ENCODE measurements at places on chromosomes 7 and 10.

- no peak for DNase-seq
These were observed 60.3 kb upstream of the PLXNA4 start for GRCh38 chr7:132636581-132636980.

DNA sequence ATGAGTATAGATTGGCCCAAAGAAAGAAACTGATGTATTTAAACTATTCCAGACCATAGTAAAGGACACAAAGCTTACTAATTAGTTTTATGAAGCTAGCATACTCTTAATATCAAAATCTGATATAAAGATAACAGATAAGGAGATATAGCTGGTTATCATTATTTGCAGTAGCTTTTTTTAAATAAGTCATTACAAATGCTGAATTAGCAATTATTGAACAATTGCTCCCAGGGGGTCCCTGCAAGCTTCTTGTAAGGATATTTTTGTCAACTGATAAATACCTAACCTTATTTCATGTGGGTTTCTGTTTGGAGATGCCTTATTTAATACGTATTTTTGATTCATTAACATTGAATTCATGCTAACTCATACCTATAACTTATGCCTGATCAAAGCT lies 99.0 kb downstream of the RAB18 start:
- no peak for DNase-seq

GRCh38 chr10:50882540-50882983 lies 2.9 kb downstream of the A1CF start:
- no peak for DNase-seq

GRCh38 chr10:114831186-114831867 lies 9.7 kb downstream of the FHIP2A start:
- no peak for DNase-seq

- DNase-seq: no peak
These were observed 81.8 kb downstream of the SGMS1 start for GRCh38 chr10:50541921-50542320.

DNA sequence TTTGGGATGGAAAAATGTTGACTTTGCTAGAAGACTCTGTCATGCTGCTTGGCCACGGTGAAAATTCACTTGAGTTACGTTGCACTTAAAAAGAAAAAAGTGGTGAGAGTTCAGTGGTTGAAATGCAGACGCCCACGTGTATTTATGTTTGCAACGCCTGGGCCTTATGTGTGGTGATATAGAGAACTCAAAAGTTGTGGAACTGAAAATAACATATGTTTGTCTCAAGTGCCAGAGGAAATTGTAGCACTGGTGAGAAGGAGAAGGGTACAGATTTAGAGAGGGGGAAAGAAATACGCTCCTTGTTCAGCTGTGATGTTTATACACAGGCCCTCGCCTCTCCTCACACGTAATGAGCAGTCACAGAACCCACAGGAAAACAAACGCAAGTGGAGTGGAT lies 73.6 kb downstream of the EMX2 start:
- DNase-seq: no peak

DNA sequence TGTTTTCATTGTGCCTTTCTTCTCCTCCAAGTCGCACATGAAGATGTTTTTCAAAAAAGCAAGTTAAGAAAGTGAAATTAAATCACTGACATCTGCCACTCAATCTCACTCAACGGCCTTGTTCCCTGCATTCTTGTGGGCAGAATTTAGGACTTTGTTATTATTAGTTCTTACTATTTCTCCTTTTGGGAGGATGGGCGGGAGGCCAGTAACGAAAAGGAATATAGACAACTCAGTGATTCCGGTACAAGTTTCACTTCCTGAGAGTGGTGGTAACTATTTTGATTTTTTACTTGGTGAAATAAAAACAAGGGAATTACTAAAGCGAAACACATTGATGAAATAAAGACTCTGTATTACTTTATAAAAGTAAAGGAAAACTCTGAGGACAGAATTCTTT lies 231.9 kb upstream of the HABP2 start:
- DNase-seq: no peak

- no peak for DNase-seq
These were observed 11.1 kb upstream of the PWWP2B start for GRCh38 chr10:132385721-132386418.

GRCh38 chr7:36278069-36278619 lies 111.5 kb upstream of the ANLN start:
- no peak for DNase-seq

GRCh38 chr7:101782896-101783295 lies 34.5 kb upstream of the CUX1 start:
- DNase-seq: no peak

DNA sequence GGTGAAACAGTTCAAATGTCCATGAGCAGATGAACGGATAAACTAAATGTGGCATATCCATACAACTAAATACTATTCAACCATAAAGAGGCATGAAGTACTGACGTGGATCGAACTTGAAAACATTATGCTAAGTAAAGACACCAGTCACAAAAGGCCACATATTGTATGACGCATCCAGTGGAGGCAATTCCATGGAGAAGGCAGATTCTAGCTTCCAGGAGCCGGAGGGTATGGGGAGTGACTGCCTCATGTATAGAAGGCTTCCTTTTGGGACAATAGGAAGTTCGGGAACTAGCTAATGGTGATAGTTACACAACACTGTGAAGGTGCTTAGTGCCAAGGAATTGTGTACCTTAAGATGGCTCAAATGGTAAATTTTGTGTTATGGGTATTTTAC lies 98.4 kb downstream of the VIPR2 start:
- DNase-seq: no peak

DNA sequence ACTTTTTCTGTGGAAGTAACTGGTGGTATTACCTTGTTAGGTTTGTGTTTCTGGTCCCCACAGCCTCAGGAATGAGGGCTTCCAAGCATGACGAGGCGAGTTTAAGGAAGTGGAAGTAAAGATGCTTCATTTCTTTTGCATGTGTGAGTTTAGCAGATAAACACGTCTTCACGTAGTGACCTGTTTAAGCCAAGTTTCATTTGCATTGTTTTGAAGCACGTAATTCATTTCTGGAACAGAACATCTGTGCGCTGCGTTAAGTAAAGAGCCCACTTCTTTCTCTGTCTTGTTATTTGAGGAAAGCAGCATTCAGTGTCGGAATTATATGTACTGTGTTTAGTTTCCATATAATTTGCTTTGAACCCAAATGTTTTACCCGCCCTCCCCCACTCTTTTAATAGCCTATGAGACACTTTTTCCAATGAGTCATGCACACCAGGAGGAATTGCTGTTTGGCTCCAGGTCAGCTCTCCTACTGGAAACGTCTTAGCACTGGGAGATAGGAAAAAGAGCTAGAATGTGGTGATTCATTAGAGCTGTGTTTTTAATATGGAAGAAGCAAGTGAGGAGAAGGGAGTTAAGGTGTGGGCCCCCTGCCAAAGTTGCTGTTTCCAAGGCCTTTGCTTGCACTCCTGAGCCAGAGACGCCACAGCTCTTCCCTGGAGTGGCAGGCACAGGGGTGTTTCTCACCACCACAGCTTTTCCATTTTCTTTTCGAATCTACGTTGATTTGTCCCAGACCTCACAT lies 36.7 kb downstream of the BTBD16 start:
- DNase-seq: no peak

DNA sequence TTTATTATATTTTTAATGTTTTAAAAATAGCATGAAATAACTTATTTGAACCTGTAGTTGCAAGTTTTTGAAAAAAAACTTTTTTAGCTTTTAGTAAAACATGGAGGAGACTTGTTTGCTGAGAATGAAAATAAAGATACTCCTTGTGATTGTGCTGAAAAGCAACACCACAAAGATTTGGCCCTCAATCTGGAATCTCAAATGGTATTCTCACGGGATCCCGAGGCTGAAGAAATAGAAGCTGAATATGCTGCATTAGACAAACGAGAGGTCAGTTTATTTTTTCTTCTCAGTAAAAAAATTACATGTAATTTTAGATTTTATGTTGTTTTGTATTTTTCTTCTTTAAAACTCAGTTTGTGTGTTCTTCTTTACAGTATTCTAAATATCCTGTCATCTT lies 73.5 kb downstream of the ANKIB1 start:
- DNase-seq: no peak

DNA sequence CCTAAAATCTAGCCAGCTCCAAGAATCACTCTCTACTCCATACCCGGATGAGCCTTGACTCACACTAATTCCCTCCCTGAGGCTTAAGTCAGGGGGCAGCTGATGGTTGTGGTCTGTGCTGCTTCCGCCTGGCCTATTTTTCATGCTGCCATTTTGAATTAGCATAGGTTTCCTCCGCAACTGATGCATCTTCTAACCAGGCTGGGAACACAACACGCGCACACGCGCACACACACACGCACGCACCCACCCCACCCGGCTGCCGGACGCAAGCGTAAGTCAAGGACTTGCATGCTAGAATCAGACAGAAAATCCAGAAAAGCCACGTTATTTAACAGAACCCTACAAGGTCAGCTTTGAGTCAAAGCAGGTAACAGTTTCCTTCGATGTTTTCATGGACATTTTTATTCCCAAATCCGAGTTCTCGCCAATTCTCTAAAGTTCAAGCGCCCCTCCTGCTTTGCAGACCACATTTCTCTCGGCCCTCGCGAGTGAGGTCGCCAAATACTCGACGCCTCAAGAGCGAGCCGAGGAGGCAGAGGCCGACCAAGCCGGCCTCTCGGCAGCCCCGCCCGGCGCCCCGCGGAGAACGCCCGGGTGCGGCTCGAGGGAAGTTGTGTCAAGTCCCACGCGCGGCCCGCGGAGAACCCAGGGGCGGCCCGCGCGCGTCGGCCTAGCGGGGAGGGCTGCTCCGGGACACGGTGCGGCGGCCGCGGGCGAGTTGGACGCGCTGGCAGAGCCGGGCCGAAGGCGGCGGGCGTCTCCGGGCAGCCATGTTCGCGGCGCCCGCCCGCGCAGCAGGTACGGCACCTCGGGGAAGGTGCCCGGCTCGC lies 961 bp downstream of the SCRN1 start:
- peak; percentile 15 for DNase-seq

- DNase-seq: no peak
These were observed 34.6 kb downstream of the ARL3 start for GRCh38 chr10:102679596-102679995.

GRCh38 chr10:69501657-69502056 lies 50.4 kb downstream of the TSPAN15 start:
- DNase-seq: no peak

- DNase-seq: peak; percentile 55
These were observed 46.4 kb upstream of the MKRN1 start for GRCh38 chr7:140525743-140526142.

- no peak for DNase-seq
These were observed 191.4 kb downstream of the BMPER start for GRCh38 chr7:34096777-34097176.

GRCh38 chr10:108797573-108797972 lies 1125.7 kb downstream of the XPNPEP1 start:
- DNase-seq: no peak

- no peak for DNase-seq
These were observed 180.8 kb downstream of the PTPRN2 start for GRCh38 chr7:158406801-158407200.

GRCh38 chr7:75818472-75818871 lies 4.9 kb upstream of the CCL24 start:
- DNase-seq: no peak

DNA sequence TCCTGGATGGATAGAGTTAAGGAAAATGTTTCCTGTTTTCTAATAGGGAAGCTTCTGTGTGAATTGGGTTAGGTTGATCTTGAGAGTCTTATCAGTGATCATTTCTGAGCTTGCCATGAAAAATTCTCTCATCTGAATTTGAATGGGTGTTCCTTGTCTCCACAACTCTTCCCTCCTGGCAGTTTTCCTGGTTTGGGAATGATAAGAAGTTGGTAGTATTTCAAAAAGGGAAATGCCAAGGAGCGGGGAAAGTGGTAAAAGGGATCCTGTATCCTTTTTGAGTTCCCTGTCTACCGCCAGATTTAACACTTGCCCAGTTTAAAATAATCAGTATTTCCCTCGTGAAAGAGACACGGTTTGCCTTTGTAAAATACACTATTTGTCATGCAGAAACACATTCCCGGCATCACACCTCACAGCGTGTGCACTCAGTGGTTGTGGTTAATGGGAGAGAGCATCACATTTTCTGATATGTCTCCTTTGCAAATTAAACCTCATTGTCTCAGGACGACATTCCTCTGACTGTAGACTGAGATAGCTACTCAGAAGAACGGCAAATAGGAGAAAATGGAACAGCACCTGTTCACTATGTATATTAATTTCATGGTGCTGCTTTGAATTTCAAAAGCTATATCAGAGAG lies 113.2 kb upstream of the IFRD1 start:
- DNase-seq: no peak

Data from activated CD4-positive, alpha-beta T cell treated with anti-CD3 and anti-CD28 coated beads for 48 hours (primary cell).